ENCODE measurements at places on chromosomes 7 and 10.

GRCh38 chr10:14377591-14378175 is 47.0 kb upstream of the FRMD4A start:
- no peak for DNase-seq

- no peak for DNase-seq
Measured at GRCh38 chr7:42932811-42933591, 825 bp downstream of the MRPL32 start.

GRCh38 chr7:455110-455928 is 64.3 kb downstream of the PDGFA start:
- DNase-seq, result no peak

- DNase-seq, result no peak
Measured at GRCh38 chr7:150728609-150729008, 8.6 kb upstream of the GIMAP5 start.

GRCh38 chr10:102235598-102235920 is 5.8 kb downstream of the PITX3 start:
- DNase-seq, result no peak

GRCh38 chr7:155848691-155849669 is 36.7 kb upstream of the SHH start:
- no peak for DNase-seq

GRCh38 chr7:123229426-123229825 is 29.7 kb upstream of the SLC13A1 start:
- DNase-seq, result no peak
